Kidney glomerular epithelial cell (primary cell): ENCODE measurements at places on chromosomes 7 and 10.

GRCh38 chr10:128456271-128456670 lies 330.0 kb upstream of the MKI67 start:
- no peak for DNase-seq

- DNase-seq: no peak
Observed at GRCh38 chr10:115167751-115168150, 74.6 kb downstream of the ATRNL1 start.

- DNase-seq: no peak
Observed at GRCh38 chr7:114109304-114109703, 190.5 kb upstream of the PPP1R3A start.

- no peak for DNase-seq
Observed at GRCh38 chr10:88347022-88347421, 236.1 kb downstream of the RNLS start.

DNA sequence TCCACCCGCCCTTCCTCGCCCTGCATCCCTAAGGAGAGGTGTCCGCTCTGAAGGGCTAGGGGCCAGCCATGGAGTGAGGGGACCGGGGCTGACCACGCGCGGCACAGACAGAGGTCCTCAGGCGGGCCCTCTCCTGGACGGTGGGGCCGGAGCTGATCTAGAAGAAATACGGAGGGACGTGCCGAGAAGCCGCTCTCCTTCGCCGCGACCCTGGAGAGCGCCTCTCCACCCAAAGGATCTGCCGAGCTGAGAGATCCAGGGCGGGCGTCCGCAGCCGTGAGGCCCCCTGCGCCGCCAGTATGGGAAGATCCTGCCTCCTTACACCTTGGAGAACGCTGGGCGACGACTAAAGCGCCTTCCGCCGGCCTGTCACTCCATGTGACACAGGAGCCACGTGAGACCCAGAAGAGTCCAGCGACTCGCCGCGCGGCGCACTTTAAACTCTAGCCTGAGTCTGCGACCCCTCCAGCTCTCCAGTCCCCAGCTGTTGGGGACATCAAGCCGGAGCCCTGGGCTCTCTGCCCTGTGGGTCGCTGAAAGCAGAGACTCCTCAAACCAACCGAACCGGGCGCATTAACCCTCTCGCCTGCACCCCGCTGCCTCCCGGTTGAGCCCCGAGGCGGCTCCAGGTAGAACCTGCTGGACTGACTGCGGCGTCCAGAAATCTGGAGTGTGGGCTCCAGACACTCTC lies 1.5 kb upstream of the SFMBT2 start:
- DNase-seq: no peak

- no peak for DNase-seq
Observed at GRCh38 chr7:101303102-101303701, 18.4 kb downstream of the IFT22 start.

GRCh38 chr10:10911471-10911921 lies 106.2 kb upstream of the CELF2 start:
- DNase-seq: peak; percentile 94

DNA sequence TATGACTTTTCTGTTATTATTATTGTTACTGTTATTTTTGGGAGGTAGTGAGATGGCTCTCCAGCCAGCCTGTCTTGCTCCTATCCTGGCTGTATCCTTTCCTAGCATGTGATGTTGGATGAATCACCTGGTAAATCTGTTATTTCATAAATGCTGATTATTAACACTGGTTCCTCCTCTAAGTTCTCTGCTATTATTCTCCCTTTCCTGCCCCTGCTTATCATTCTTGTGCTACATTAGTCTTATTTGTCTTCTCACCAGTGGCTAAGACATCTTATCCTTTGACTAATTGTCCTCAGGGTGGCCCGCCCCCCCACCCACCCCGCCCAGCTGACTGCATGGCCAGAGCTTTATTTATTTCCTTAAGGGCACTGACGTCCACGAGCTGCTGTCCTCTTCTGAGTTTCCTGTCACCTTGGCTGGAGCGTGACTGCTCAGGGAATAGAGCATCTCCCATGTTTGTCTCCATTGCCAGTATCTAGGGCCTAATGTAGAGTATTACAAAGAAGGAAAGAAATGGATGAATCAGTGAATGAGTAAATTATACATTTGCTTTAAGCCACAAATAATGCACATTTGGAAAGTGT lies 110.1 kb upstream of the KLF6 start:
- peak; percentile 78 for DNase-seq

DNA sequence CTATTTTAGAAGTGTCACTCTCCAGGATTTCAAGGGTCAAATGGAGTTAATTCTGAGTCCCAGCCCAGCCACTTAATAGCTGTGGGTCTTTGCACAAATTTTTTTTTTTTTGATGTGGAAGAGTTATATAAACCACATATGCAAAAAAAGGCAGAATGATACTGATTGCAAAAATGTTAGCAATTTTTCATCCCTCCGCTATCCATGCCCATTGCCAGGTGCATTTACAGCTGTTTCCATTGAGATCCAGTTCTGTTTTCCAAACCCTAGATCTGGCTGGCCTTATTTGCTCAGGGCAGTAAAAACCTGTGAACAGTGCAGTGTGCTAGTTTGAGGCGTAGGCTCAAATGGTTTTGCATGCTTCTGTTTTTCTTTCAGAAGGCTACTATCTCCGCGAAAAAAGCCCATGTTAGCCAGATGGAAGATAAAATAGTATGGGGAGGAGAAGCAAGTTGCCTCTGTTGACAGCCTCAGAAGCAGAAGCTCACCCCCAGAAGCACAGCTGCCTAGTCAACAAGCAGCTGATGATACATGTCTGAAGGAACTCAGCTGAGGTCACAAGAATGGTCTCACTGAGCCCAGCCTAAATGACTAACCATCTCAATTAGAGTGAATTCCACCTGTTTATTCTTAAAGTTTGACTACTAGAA lies 997 bp upstream of the ZNF138 start:
- no peak for DNase-seq

GRCh38 chr10:32377458-32378259 lies 30.7 kb upstream of the EPC1 start:
- DNase-seq: peak; percentile 83

GRCh38 chr7:5636914-5637313 lies 144.5 kb downstream of the RNF216 start:
- peak; percentile 81 for DNase-seq

GRCh38 chr10:79084012-79084971 lies 15.5 kb downstream of the ZMIZ1 start:
- peak; percentile 88 for DNase-seq

DNA sequence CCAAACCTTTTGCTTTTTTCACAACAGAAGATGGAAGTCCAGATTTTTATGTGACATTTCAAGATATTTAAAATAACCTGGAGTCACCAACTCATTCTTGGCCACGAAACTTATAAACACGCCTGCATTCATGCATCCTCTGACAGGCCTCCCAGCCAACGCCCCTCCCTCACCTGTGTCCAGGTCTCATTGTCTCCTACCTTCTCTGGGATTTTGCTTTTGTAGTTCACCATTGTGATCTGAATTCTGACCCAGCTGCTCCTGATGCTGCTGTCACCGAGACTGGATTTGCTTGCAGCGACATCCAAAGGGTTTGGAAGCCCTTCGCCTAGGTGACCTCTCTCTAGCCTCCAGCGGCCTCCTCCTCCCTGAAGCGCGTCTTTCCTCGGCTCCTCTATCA lies 10.8 kb downstream of the ZNF467 start:
- no peak for DNase-seq

DNA sequence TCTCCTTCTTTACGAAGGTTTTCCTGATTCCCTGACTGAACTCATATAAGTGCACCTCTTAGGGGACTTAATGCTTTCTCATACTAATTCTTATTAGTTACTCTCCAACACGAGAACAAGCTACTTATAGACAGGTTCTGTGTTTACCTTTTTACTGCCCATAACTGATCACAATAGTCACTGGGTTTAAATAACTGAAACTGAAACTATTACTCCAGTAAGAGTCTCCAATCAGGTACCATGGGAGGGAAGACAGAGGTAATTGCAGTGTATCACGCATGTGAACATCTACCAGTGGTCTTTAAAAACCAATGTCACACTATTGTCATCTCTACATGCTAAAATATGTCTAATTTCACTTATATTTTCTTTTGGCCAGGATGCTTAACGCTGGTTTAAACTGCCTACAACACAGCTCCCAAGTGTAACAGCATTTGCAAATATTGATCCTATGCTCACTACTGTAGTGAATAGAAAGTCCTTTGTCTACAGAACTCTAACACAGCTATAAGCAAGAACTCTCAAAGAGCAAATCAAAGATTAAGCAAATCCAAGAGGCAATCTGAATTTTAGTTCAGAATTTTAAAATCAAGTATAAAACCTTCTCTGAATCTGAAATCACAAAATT lies 3.6 kb downstream of the GDI2 start:
- no peak for DNase-seq

GRCh38 chr10:124007773-124008145 lies 85.6 kb downstream of the CHST15 start:
- no peak for DNase-seq

DNA sequence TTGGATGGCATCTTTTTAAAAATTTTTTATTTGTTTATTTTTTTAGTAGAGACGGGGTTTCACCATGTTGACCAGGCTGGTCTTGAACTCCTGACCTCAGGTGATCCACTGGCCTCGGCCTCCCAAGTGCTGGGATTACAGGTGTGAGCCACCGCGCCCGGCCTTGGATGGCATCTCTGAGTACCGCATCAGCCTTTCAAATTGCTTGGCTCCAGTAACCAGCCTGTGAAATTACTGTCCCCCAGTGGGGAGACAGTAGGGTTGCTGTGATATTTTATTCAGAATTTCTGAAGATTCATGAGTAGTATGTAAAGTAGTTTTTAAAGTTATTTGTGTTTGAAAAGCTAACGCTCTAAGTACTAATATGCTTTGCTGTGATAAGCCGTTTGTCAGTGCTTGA lies 1.2 kb downstream of the NUB1 start:
- no peak for DNase-seq

DNA sequence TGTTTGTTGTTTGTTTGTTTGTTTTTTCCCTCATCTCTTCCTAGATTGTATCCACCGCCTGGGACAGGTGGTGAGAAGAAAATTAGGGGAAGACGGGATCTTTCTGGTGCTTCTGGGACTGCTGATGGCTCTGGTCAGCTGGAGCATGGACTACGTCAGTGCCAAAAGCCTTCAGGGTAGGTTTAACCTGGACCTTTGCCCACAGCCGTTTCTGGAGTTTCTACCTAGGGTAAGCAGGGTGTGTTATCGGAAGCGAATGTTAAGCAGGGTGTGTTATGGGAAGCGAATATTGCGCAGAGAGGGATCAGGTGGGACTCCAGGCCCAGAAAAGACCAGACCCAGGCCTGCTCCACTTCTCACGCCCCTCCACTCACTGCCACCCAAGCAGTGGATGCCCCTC lies 4.7 kb downstream of the CLCN1 start:
- no peak for DNase-seq

DNA sequence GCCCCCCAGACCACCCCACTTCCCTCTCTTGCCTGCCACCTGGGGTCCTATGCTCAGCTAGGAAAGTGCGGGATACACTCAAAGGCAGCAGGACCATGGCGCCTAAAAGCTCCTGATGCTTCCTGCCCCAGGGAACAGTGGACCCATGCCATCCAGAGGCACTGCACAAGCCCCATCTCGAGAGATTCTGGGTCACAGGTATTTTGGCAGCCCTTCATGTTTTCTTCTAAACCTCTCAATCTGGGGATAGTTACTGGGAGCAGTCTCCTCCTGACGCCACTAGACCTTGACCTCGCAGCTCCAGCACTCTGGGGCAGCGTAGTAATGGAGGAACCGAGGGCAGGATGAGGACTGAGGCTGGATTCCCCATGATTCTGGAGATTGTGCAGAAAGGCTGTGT lies 107.1 kb downstream of the GRK5 start:
- no peak for DNase-seq

DNA sequence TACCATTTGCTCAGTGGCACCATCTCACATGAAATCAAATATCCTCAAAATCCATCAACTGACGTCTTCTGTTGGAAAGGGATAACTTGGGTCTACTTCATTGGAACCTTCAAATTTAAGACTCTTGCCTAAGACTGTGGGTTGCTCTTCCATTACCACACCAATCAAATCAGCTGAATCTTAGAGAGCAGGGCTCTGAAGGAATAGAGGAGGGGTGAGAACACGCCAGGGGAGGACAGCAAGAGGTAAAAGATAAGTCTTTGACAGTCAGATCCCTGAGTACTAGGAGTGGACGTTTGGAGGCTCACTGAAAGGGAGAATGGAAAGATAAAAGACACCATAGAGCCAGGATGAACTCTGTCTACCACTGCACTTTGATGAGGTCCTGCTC lies 107.5 kb downstream of the CCDC71L start:
- no peak for DNase-seq

- DNase-seq: no peak
Observed at GRCh38 chr10:124562425-124563060, 100.9 kb downstream of the LHPP start.

DNA sequence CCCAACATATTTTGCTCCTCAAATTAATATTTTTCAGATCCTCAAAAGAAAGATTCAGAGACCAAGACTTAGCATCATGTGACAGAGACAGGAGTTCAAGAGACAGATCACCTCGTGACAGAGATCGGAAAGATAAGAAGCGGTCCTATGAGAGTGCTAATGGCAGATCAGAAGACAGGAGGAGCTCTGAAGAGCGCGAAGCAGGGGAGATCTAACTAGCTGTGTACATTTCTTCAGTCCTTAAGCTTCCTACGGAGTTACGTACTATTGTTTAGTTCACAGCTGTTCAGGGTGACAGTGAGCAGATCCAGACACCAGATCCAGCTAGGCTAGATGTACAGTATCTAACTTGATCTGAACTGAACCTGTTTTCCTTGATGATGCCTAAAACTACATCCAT lies 61.3 kb downstream of the KLRG2 start:
- DNase-seq: no peak

- no peak for DNase-seq
Observed at GRCh38 chr7:12630513-12630819, 57.0 kb upstream of the ARL4A start.

GRCh38 chr10:58574058-58574457 lies 61.4 kb downstream of the BICC1 start:
- no peak for DNase-seq

DNA sequence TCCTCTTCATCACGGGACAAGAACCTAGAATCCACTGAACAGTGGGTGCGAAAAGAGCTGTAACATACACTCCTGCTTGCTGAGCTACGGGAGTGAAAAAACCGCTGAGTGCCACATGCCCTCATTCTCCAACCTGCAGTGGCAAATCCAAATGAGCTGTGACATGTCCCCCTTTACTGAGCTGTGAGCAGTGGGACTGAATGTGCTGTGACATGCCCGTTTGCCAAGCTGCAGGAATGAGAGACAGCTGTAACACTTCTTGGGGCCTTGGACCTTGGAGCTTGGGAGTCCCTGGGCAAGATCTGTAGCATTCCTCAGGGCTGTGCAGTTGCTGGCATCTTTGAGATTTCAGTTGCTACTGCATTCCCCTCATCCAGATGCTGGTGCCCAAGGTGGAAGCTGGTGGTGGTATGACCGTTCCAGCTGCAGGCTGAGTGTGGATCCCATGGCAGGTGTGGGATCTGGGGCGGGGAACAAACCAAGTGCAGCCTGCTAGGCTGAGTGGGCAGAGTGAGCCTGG lies 85.0 kb downstream of the TMEM106B start:
- DNase-seq: no peak

- DNase-seq: no peak
Observed at GRCh38 chr7:118793582-118793981, 569.1 kb downstream of the ANKRD7 start.

- no peak for DNase-seq
Observed at GRCh38 chr7:114916261-114916892, 5.5 kb upstream of the MDFIC start.

GRCh38 chr7:122135275-122135674 lies 8.8 kb downstream of the AASS start:
- no peak for DNase-seq
